ENCODE measurements at places on chromosomes 2 and 18.

GRCh38 chr2:217713395-217714286, 289.2 kb downstream of the TNS1 start:
- peak; percentile 61 for DNase-seq

GRCh38 chr18:38644875-38645641, 1079.5 kb upstream of the CELF4 start:
- DNase-seq = no peak

GRCh38 chr18:67222887-67223286, 293.6 kb downstream of the DSEL start:
- DNase-seq = no peak

- no peak for DNase-seq
Observed at GRCh38 chr2:199603721-199604291, 146.1 kb upstream of the SATB2 start.

DNA sequence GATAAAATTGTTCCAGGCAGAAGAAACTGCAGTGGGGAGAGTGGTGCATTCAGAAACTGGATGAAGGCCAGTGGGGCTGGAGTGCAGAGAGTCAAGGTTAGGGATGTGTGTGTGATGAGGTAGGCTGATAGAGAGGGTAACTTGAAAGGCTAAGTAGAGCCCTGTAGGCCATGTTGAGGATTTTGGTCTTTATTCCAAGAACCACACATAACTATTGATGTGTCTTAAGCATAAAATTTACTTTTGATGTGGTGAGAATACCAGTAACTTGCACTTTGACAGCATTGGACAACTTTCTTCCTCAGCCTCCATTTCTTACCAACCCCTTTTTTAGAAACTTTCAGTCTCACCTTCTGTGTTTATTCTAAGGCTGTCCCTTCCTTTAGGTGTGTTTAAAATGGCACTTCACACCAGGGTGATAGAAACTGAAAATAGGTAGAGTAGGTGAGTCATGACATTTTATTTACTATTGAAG, 22.6 kb downstream of the MTX2 start:
- DNase-seq = no peak

GRCh38 chr2:223633656-223634055, 31.5 kb upstream of the SCG2 start:
- no peak for DNase-seq

DNA sequence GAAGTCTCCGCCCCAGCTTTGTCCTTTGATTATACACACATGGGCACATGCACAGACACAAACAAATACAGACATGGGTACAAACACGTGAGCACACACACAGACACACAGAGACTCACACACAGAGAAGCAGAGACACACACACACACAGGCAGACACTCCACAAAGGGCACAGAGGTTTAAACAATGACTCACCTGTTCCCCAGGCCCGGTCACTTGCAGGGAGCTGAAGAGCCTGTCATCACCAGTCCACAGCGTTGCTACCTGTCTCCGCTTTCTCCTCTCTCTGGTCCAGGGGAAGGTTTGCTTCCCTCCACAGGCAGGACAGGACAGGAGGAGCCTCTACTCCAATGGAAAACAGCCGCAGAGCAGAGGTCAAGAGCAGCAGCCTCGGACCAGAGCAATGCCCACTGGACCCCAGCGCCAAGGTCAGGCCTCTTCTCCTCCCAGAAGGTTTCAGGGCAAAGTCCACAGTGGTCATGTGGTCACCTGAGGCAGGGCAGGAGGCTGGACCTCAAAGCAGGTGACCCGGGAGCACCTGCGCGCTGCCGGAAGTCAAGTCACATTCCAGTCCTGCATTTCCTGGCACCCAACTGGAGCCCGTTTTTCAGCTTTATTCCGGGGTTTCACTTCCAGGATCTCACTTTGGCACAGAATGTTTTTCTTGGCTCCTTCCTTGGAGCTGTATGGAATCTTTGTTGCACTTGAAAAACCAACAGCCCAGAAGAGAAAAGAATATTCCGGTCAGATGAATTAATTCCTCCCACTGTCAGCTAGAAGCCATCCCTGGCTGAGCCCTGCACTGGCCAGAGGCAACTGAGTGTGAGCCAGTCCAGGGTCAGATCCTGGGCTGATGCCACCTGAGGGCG, at the start of gene RAB17:
TSS of gene RAB17 (minus strand) at position 463 of the 869 bp plus-strand sequence. CDS start 4,580 bp downstream, outside the sequence.
- peak; percentile 40 for DNase-seq

- no peak for DNase-seq
Observed at GRCh38 chr2:147607379-147607778, 237.4 kb upstream of the ACVR2A start.

All from H54 (cell line).